ENCODE measurements at places on chromosomes 1 and 21. TPM values are rescaled to one million over a fixed set of nuclear protein-coding genes. Genes with fewer than 3 reads are reported as not detected.
A peak's percentile ranks its signal among the peaks of the same experiment; 100 is the strongest.

- H3K27me3 ChIP-seq, result no peaks in the 10 kb centered on the region
- H3K4me1 ChIP-seq, result peaks cover 14% of the 10 kb centered on the region
- no peaks in the 10 kb centered on the region for H3K36me3 ChIP-seq
- H3K27ac ChIP-seq, result no peak overlapping the region
- no peak overlapping the region for H3K4me3 ChIP-seq
- no peak for DNase-seq
These were observed 33.9 kb upstream of the CLIC4 start for GRCh38 chr1:24711329-24711728.

ITLN2 gene
- 44.1 TPM for total RNA-seq

DNA sequence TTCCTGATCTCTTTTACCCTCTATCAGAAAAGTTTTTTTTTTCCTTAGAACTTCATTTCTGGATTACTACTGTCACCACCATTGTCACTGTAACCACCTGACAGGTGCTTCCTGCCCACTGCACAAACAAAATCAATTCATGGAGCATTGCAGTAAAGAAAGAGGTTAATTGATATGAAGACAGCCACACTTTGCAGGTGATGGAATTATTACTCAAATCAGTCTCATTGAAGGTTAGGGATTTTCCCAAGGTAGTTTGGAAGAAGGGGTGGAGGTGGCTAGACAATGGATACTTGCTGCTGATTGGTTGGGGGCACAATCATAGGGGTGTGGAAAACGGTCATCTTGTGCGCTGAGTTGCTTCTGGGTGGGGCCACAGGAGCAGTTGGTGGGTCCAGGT, 230.8 kb upstream of the CACYBP start:
- H3K4me3 ChIP-seq, result no peak overlapping the region
- no peaks in the 10 kb centered on the region for H3K36me3 ChIP-seq
- no peak for DNase-seq
- no peak overlapping the region for H3K27ac ChIP-seq

DNA sequence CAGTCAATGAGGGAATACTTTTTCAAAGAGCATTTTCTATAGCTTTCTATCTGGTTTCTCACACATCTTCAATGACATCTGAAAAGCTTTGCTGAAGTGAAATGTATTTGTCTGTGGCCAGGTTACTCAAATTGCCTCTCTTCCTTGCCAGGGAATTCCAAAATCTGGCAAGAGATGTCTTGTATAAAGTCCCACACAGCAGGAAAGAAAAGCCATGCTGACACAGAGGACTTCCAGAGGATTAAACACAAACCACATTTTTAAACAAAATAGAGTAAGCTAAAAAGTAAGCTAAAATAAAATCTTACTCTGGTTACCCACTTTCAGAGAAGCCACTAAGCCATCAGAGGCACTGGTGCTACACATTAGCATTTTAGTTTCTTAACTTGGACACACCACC, 93.1 kb upstream of the BCAR3 start:
- H3K4me1 ChIP-seq, result no peaks in the 10 kb centered on the region
- H3K27me3 ChIP-seq, result no peaks in the 10 kb centered on the region
- no peak for DNase-seq
- no peaks in the 10 kb centered on the region for H3K36me3 ChIP-seq
- H3K4me3 ChIP-seq, result no peak overlapping the region
- no peak overlapping the region for H3K27ac ChIP-seq

CD1B gene
- 0.61 TPM for total RNA-seq

DNA sequence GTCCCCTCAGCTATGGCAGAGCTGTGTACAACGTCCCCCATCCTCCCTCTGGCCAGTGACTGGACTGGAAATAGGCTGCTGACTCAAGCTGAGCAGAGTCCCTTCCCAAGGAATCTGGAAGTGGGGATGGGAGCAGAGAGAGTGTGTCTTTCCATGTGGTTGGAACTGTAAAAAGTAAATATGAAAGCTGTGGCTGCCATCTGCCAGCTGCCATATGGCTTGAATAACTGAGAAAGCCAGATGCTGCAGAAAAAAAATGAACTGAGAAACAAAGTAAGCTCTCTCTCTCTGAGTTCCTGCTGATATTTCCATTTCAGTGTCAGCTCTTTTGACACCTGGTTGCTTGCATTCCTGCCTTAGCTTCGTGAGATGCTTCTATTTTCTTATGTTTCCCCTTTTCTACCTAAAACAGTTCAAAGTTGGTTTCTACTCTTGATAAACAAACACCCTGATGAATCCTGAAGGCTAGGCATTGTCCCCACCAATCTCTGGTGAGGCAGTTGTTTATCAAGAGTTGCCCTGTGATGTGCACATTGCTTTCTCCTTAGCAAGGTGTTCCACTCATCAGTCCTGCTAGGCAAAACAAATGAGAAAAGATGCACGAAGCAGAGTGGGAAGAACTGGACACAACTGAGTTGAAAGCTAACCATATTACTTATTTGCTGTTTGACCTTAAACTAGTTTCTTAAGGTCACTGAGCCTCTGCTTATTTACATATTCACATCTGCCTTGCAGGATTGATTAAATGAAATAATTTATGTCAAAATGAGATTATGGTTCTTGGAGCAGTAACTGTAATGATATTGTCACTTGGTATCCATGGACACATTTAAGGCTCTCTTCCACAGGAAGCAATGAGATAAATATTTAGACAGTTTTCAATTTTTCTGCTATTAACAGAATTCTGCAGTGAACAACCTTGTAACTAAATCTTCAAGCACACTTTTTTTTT, 16.6 kb upstream of the DR1 start:
- no peaks in the 10 kb centered on the region for H3K27me3 ChIP-seq
- peaks cover 5% of the 10 kb centered on the region for H3K4me1 ChIP-seq
- H3K4me3 ChIP-seq, result no peak overlapping the region
- DNase-seq, result no peak
- no peaks in the 10 kb centered on the region for H3K36me3 ChIP-seq
- H3K27ac ChIP-seq, result no peak overlapping the region

DNA sequence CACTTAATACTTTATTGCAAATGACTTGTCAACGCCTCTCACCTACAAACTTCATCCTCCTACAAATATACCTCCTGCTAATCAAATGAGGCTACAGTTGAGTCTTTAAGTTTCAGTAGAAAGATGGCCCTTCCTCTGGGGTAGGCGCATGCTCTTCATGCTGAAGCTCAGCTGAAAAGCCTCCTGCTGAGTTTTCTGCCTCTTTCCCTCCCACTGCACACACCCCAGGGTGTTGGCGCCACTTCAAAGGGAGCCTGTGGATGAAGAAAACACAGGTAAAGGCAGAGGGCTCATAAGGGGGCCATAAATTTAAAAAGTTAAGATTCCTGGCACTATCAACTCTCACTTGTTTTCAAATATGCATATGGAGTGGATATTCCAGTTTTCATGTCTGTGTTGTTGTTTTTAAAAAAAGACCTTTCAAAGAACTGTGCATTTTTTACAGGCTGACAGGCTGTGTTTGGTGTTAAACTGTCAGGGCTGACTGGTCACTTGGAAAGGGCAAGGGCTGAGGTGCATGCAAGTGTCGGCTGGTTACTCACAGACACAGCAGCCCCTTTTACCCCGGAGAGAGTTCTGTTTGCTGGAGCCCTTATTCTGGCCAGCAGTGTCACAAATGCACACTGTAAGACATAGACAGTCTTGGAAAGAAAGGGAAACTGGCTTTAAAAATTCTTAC, 42.9 kb upstream of the LGALS8 start:
- no peaks in the 10 kb centered on the region for H3K4me1 ChIP-seq
- H3K27me3 ChIP-seq, result no peaks in the 10 kb centered on the region
- no peaks in the 10 kb centered on the region for H3K36me3 ChIP-seq
- H3K27ac ChIP-seq, result no peak overlapping the region
- no peak for DNase-seq
- no peak overlapping the region for H3K4me3 ChIP-seq

DNA sequence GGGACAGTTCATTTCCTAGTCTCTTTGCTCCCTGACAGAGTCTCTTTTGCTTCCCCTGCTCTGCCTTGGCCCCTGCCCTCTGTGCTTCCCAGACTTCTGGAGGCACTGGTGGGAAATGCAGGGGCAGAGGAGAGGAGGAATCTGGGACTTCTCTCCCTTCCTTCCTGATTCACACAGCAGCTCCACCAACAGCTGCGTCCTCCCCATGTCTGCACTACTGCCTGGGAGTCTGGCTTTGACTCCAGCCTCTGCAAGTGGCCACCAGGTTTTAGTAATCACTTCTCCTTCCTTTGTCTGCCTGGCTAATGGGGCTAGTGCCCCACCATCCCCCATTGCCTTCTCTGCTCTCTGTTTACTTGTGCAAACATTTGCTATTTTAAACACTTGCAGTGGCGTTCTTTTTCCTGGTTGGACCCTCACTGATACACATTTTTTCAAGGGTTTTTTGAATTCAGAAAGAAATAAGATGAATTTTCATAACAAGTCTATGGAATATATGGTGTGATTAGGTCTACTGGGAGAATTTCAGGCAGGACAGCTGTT, 21.9 kb downstream of the FASLG start:
- no peak for DNase-seq
- no peaks in the 10 kb centered on the region for H3K36me3 ChIP-seq
- H3K27me3 ChIP-seq, result no peaks in the 10 kb centered on the region
- H3K4me3 ChIP-seq, result no peak overlapping the region
- H3K4me1 ChIP-seq, result no peaks in the 10 kb centered on the region
- H3K27ac ChIP-seq, result no peak overlapping the region

NAV1 gene
- 34.1 TPM for total RNA-seq

GRCh38 chr21:43645136-43645891, 14.0 kb downstream of the HSF2BP start:
- no peak overlapping the region for H3K4me3 ChIP-seq
- no peaks in the 10 kb centered on the region for H3K36me3 ChIP-seq
- DNase-seq, result no peak
- no peaks in the 10 kb centered on the region for H3K27me3 ChIP-seq
- H3K27ac ChIP-seq, result peak overlapping the region; percentile 44

DNA sequence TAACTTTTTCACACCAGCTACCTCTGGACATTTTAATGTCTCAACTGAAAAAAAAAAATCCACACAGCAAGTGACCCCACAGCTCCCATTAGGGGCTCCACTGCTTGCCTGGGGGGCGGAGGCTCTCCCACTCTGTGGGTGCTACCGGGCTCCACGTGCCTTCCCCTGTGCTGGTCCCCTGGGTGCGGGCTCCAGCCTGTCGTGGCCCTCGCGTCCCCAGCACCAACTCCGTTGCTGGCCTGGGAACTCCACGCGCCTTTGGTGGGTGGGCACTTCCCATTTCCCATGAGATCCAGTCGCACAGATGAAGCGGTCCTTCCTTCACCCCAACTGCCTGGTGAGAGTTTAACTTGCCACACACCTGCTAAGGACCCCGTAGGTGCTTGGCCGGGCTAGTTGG, 27.1 kb upstream of the GPR153 start:
- no peaks in the 10 kb centered on the region for H3K36me3 ChIP-seq
- H3K4me3 ChIP-seq, result no peak overlapping the region
- peaks cover 14% of the 10 kb centered on the region for H3K4me1 ChIP-seq
- H3K27ac ChIP-seq, result peak overlapping the region; percentile 4

CELA2B gene
- not detected for total RNA-seq

GRCh38 chr1:87939444-87939843, 610.8 kb downstream of the LMO4 start:
- DNase-seq, result no peak
- H3K4me3 ChIP-seq, result no peak overlapping the region
- H3K36me3 ChIP-seq, result no peaks in the 10 kb centered on the region
- H3K27me3 ChIP-seq, result no peaks in the 10 kb centered on the region

DNA sequence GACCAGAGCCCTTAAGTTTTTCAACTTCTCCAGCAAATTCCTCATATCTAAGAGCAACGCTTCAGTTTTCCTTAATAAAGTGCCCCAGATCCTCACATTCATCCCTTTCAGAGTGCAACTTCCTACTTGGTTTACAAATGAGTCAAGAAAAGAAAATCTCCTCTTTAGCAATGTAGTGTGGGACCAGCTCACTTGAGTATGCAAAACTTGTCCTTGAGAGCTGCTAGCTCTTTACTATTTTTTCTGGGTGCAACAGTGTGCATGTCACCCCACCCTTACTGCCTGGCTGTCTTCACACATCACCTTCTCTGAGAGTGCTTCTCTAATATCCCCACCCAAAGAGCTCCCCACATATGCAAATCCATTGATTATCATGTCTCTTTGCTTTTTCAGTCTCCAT, 203.1 kb upstream of the CAMK1G start:
- H3K36me3 ChIP-seq, result no peaks in the 10 kb centered on the region
- no peak overlapping the region for H3K27ac ChIP-seq
- no peaks in the 10 kb centered on the region for H3K4me1 ChIP-seq
- H3K4me3 ChIP-seq, result no peak overlapping the region
- H3K27me3 ChIP-seq, result no peaks in the 10 kb centered on the region

- DNase-seq, result no peak
- no peaks in the 10 kb centered on the region for H3K36me3 ChIP-seq
- H3K4me1 ChIP-seq, result no peaks in the 10 kb centered on the region
- H3K27ac ChIP-seq, result no peak overlapping the region
- no peak overlapping the region for H3K4me3 ChIP-seq
These were observed 563.9 kb upstream of the NR5A2 start for GRCh38 chr1:199463521-199464127.

C1orf141 gene
- not detected for total RNA-seq

DNA sequence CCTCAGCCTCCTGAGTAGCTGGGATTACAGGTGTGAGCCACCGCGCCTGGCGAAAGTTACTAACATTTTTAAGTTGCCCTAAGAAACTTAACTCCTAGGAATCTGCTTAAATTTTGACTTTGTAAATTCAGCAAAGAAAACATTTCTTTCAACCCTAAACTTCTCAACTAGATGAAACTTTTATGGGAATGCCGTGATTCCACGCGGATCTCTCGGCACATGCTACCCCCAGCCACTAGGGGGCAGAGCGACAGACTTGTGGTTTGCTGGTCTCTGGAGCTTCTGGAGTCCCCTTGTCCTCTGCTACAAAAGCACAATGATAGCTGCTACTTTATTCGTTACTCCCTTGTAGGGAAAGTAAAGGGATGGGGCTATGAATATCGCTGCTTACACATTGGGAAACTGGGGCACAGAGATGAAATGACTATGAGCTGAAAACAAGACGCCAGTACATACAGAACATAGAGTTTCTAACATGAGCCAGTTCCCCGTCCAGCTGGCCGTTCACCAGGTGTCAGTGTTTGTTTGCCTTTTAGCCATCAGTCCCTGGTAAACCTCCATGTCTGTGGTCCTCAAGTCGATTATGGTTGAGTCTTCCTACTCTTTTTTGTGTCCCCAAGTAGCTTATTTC, 114.7 kb downstream of the PBX1 start:
- no peaks in the 10 kb centered on the region for H3K4me1 ChIP-seq
- no peak for DNase-seq
- H3K27ac ChIP-seq, result no peak overlapping the region
- no peaks in the 10 kb centered on the region for H3K27me3 ChIP-seq

- H3K4me1 ChIP-seq, result peaks cover 18% of the 10 kb centered on the region
- peak overlapping the region; percentile 45 for H3K27ac ChIP-seq
- H3K4me3 ChIP-seq, result no peak overlapping the region
- no peaks in the 10 kb centered on the region for H3K36me3 ChIP-seq
These were observed 124.9 kb upstream of the TNFSF4 start for GRCh38 chr1:173332026-173332425.

PTPRF gene
- total RNA-seq, result 199 TPM

DNA sequence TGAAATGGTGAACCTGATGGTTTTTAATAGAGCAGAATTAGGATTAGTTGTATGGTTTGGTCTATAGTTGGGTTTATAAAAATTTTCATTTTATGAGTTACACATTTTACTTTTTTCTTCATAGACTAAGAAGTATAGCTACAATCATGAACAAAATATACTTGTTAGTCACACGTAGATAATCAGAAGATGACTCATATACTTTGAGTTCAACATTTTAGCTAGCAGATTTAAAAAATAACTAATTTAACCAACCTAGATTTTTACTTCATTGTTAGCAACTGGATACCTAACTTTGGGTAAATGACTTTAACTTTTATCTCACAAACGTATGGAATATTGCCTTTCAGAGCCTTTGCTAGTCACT, 27.9 kb downstream of the MORC3 start:
- no peak overlapping the region for H3K4me3 ChIP-seq
- no peaks in the 10 kb centered on the region for H3K4me1 ChIP-seq
- no peaks in the 10 kb centered on the region for H3K27me3 ChIP-seq
- peaks cover 94% of the 10 kb centered on the region for H3K36me3 ChIP-seq

PLA2G5 gene
- 4.9 TPM for total RNA-seq
